ENCODE measurements at places on chromosomes 3 and 15. TPM values are rescaled to one million over a fixed set of nuclear protein-coding genes. Genes with fewer than 3 reads are reported as not detected.

DNA sequence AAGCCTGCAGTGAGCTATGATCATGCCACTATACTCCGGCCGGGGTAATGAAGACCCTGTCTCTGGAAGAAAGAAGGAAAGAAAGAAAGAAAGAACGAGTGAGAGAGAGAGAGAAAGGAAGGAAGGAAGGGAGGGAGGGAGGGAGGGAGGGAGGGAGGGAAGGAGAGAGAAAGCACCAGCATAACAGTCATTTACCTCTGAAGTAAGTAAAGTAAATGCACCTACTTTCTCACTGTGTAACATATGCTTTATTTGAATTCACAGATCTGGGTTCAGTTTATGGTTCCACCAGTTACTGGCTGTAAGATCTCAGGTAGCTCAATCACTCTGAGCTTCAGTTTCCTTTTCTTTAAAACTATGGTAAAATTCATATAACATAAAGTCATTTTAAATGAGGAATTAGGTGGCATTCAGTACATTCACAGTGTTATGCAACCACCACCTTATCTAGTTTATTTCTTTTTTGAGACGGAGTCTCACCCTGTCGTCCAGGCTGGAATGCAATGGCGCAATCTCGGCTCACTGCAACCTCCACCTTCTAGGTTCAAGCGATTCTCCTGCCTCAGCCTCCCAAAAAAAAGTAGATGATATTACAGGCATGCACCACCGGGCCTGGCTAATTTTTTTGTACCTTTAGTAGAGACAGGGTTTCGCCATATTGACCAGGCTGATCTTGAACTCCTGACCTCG lies 16.1 kb upstream of the RAD54L2 start:
- no peak for DNase-seq

DNA sequence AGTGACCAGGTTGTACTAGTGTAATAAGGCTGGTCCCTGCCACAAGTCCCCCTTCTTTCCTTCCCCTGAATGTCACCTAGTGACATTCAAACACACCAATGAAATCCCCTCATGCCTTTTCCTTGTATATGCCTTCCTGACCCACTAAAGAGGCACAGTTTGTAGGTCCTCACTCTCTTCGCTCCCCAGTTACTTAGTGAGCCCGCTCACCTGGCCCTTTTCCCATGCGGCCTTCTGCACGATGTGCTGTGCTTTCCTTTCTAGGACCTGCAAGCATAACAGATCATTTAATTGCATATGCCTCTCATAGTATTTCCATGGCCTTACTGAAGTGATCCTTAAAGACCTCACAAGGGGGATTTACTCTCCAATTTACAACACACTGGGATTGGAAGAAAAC lies 146.3 kb downstream of the THRB start:
- DNase-seq, result no peak

- DNase-seq, result no peak
These were observed 33.5 kb downstream of the MYL3 start for GRCh38 chr3:46829699-46830208.

DNA sequence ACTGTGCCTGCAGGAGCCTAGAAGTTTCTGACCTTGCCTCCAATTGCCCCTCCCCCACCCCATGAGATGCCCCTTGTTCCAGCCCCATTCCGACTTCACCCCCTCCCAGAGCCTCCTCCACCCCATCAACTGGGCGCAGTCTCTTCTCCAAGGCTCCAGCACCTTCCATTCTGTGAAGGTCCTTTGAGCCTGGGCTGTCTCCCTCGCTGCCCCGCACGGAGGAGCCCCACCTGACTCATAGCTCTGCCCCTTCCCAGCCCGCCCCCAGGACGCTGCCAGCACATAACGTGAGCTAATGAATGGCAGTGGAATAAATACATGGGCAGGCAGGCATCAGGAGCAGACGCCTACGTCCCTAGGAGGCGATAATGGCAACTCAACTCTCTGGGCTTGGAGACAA lies 113.1 kb downstream of the NUP210 start:
- DNase-seq, result no peak

Gene UBAP1L
- total RNA-seq, result 19.9 TPM

Gene CLDN18
- not detected for total RNA-seq

Gene GOLGA8R
- 4.8 TPM for total RNA-seq

GRCh38 chr15:35519541-35520149 lies 26.3 kb downstream of the DPH6 start:
- DNase-seq, result peak; percentile 54

Gene CA12
- not detected for total RNA-seq

- no peak for DNase-seq
These were observed 133.6 kb downstream of the MEIS2 start for GRCh38 chr15:36966708-36967107.
